Regular cardiac myocyte (primary cell): ENCODE measurements at places on chromosomes 5 and 9. TPM values are rescaled to one million over a fixed set of nuclear protein-coding genes. Genes with fewer than 3 reads are reported as not detected.

PCDHGA6 gene
- total RNA-seq: 1.5 and 3.1 TPM in 2 replicates

RAI14 gene
- total RNA-seq: 141 and 176 TPM in 2 replicates

BNC2 gene
- total RNA-seq: 13.0 and 18.9 TPM in 2 replicates

NANS gene
- 64.0 and 164 TPM in 2 replicates for total RNA-seq

RNF44 gene
- total RNA-seq: 0.58 and 1.4 TPM in 2 replicates

ROPN1L gene
- 0.28 and 0.38 TPM in 2 replicates for total RNA-seq

CCDC171 gene
- 1.5 and 2.8 TPM in 2 replicates for total RNA-seq

SREK1IP1 gene
- total RNA-seq: 10.7 and 11.7 TPM in 2 replicates

IL9 gene
- total RNA-seq: not detected in 2 replicates

LSM11 gene
- total RNA-seq: 4.8 and 7.3 TPM in 2 replicates

PAEP gene
- not detected in 2 replicates for total RNA-seq

SPOCK1 gene
- total RNA-seq: 108 and 173 TPM in 2 replicates

MAPK9 gene
- total RNA-seq: 22.0 and 40.1 TPM in 2 replicates

PPP2CA gene
- 64.3 and 157 TPM in 2 replicates for total RNA-seq

NME5 gene
- 0.77 and 1.7 TPM in 2 replicates for total RNA-seq

PRDM9 gene
- not detected in 2 replicates for total RNA-seq

SLC36A3 gene
- total RNA-seq: not detected in 2 replicates

TMEM232 gene
- 1.3 and 4.8 TPM in 2 replicates for total RNA-seq

OLFML2A gene
- 0.19 and 0.56 TPM in 2 replicates for total RNA-seq

MELK gene
- 7.0 and 40.8 TPM in 2 replicates for total RNA-seq

RPL37 gene
- total RNA-seq: 424 and 537 TPM in 2 replicates
